ENCODE measurements at places on chromosomes 12 and 14. TPM values are rescaled to one million over a fixed set of nuclear protein-coding genes. Genes with fewer than 3 reads are reported as not detected.
A peak's percentile ranks its signal among the peaks of the same experiment; 100 is the strongest.

DNA sequence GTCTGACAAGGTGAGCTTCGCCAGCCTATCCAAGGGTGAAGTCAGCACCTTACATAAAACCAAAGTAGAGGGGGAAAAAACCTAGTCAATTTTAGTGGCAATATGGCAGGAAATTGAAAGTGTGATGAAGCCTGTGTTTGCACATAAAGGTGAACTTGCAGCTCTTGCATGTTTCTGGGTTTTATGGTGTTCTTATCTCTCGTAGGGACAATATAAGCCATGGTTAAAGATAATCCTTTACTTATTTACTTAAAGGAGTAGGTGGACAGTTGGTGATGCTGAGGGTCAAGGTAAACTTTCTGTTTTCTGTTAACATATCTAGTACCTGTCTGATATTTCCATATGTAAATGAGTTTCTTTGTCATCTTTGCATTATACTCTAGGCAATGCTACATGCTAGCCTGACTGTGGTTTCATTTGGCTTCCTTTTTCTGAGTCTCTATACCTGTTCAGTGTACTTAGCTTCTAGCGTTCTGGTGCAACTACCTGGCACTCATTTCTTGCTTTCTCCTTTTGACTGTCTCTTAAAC, 32.8 kb downstream of the CCDC91 start:
- DNase-seq, result no peak

DNA sequence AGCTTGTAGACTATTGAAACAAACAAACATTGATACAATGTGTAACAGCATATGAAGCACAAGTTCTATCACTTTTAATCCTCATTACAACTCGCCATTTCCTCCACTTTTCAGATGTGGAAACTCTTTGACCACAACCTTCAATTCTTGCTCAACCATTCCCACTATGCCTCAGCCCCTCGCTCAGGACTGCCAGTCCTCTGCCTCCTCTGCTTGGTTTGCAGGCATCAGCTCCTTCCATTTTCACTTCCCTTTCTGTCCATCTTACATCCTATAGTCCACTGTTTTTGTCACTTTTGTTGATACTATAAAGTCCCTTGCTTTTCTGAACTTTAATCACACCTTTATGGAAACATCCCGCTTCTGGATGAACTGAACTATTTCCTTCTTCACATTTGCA, 28.2 kb upstream of the CD27 start:
- no peak for DNase-seq

- DNase-seq, result peak; percentile 82
Observed at GRCh38 chr12:55681142-55682077, 26.3 kb downstream of the ITGA7 start.

The ASPG gene
- total RNA-seq, result 1.3 TPM

The METTL1 gene
- 16.6 TPM for total RNA-seq

Measured in posterior vena cava (tissue), 2 donors.